ENCODE measurements at places on chromosomes 3 and 15. TPM values are rescaled to one million over a fixed set of nuclear protein-coding genes. Genes with fewer than 3 reads are reported as not detected.

Gene SLC28A2
- total RNA-seq, result not detected

Gene STX19
- total RNA-seq, result not detected

Gene ECE2
- 10.1 TPM for total RNA-seq

Gene NSUN3
- 28.9 TPM for total RNA-seq

Gene C3orf85
- total RNA-seq, result not detected

Gene SLC22A13
- 1.4 TPM for total RNA-seq

Gene RTP3
- total RNA-seq, result not detected

Gene GABRR3
- not detected for total RNA-seq

Gene LHFPL4
- total RNA-seq, result 31.2 TPM

Gene ZNF280D
- 108 TPM for total RNA-seq

Gene BLM
- 5.6 TPM for total RNA-seq

Gene GP9
- total RNA-seq, result not detected

Gene DNASE1L3
- 0.54 TPM for total RNA-seq

Gene ABHD2
- total RNA-seq, result 67.1 TPM

Gene SLC2A2
- total RNA-seq, result not detected

Gene PRR20G
- not detected for total RNA-seq

Gene CLSTN2
- 26.9 TPM for total RNA-seq

Gene TNNC1
- total RNA-seq, result 0.64 TPM

Gene DPPA4
- 4.6 TPM for total RNA-seq

Gene CHST2
- 24.8 TPM for total RNA-seq

Gene ARHGEF26
- total RNA-seq, result 10.1 TPM

Gene ZNF80
- total RNA-seq, result 0.09 TPM

Gene HCN4
- 5.9 TPM for total RNA-seq

Gene EFHB
- 0.64 TPM for total RNA-seq

Gene RTF1
- total RNA-seq, result 37.2 TPM
